ENCODE measurements at places on chromosomes 3 and 15.
A peak's percentile ranks its signal among the peaks of the same experiment; 100 is the strongest.

- DNase-seq = no peak
Measured at GRCh38 chr3:45958321-45958791, 15.1 kb downstream of the CXCR6 start.

DNA sequence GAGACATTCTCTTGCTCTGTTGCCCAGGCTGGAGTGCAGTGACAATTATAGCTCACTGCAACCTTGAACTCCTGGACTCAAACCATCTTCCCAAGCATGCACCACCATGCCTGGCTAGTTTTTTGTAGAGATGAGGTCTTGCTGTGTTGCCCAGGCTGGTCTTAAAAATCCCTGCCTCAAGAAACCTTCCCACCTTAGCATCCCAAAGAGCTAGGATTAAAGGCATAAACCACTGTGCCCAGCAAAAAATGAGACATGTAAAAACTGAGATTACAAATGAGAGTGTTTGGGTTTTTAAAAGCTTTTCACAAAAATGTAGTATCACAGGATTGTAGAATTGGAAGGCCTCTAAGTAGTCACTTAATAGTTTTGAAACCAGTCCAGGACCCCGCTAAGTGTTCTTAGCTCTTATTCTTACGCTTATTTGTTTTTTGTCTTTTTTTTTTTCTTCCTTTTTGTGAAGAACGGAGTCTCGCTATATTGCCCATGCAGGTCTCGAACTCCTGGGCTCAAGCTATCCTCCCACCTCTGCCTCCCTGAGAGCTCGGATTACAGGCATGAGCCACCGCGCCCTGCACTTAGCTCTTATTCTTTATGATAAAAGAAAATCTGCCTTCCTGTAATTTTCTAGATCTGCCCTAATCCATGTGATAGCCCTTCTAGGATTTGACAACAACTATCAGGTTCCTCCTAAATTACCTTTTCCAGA, 31.5 kb downstream of the KLHL18 start:
- DNase-seq = no peak

- DNase-seq = no peak
Measured at GRCh38 chr3:29901097-29901496, 620.2 kb downstream of the RBMS3 start.

GRCh38 chr15:92600856-92601255, 54.7 kb downstream of the FAM174B start:
- no peak for DNase-seq

GRCh38 chr15:35736150-35736549, 190.2 kb upstream of the DPH6 start:
- DNase-seq = no peak

DNA sequence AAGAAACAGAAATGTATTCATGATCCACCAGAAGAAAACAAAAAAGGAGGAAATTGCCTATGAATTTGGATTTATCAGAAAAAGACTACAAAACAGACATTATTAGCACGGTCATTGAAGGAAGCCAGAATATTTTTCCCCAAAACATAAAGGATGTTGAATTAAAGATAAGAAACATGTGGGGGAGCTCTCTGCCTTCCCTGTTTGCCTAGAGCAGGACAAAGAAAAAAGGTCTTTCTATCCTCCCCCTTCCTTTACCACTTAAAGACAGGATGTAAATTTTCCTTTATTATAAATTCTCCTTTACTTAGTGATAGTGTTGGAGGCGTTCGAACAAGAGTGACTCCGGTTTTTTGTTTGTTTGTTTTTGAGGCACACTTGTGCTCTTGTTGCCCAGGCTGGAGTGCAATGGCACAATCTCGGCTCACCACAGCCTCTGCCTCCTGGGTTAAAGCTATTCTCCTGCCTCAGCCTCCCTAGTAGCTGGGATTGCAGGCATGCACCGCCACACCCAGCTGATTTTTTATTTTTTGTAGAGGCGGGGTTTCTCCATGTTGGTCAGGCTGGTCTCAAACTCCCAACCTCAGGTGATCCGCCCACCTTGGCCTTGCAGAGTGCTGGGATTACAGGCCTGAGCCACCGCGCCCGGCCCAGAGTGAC, 14.9 kb upstream of the RPN1 start:
- no peak for DNase-seq

DNA sequence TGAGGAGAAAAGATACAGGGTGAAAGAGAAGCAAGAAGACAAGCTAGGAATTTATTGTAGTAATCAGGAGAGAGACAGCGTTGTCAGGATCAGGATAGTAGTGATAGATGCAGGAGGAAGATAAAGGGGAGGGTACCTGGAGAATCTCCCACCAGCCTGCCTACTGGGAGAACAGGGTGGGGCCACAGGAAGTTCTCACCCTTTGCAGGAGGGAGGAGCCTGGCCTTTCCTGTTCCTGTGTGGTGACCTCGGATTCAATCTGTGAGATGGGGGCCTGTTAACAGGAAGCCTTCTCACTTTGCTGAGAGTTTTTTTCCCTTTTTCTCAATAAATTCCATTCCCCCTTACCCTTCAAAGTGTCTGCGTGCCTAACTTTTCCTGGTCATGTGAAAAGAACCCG, 37.6 kb downstream of the GMPS start:
- no peak for DNase-seq

DNA sequence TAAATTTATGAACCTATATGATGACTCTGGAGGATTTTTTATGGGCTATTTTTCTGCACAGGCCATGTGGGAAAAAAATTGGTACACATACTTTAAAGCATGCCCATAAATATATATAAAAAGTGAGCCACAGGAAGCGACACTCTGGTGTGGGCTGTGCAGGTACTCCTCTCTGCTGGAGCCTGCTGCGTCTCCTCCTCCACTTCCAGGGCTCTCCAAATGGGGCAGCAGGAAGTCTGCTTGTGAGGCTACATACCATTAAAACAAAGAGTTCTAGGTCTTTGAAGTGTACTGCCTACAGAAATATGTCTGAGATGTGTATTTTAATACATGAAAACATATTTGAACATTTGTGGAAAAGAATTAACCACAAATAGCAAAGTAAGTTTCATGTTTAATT, 135.1 kb downstream of the CTNNB1 start:
- DNase-seq = no peak

DNA sequence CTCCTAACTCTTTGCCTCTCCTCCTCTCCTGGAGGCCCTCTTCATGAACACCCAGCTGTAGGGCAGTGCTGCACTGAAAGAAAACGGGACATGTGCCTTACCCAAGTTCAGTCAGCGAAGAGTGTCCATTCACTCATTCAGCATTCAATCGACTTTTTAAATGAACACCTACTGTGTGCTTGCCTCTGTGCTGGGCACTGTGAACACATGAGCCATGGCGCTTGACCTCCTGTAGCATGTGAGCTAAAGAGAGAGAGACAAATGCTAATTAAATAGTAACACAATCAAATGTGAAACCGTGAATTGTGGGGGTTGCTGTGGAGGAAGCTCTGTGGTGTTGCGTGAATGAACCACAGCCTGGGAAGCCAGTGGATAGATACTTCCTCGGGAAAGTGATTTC, 43.4 kb downstream of the ST6GAL1 start:
- no peak for DNase-seq

DNA sequence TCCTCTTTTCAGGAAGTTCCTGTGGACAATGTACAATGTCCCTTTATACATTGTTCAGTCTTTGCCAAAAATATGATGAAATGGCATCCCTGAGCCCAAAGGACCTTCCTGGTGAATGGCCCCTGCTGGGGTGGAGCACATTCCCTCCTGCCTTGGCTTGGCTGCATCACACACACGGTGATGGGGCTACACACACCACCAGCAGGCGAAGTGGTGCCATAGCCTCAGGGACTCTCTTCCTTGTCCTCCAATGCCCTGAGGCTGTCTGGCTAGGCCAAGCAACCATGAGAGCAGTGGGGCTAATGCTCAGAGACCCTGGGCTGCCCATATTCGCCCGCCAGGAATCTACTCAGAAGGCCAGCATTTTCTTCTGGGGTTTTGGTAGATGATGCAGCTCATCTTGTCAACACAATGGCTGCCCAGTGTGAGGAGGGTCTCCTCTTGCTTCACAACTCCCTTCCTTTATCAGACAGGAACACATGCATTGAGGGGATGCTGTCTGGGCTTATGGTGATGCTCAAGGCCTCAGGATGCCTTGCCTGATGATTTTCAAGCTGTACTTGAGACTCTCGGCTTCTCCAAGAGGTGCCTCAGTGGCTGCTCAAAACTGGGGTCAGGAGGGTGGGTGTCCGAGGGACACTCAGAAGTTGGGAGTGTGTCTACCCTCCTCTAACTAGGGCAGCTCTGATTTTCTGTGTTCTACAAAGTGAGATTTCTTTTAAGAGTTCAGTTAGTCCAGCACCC, 40.9 kb upstream of the EPHB1 start:
- no peak for DNase-seq

- DNase-seq = no peak
Measured at GRCh38 chr3:50123394-50124051, 31.6 kb upstream of the SEMA3F start.

DNA sequence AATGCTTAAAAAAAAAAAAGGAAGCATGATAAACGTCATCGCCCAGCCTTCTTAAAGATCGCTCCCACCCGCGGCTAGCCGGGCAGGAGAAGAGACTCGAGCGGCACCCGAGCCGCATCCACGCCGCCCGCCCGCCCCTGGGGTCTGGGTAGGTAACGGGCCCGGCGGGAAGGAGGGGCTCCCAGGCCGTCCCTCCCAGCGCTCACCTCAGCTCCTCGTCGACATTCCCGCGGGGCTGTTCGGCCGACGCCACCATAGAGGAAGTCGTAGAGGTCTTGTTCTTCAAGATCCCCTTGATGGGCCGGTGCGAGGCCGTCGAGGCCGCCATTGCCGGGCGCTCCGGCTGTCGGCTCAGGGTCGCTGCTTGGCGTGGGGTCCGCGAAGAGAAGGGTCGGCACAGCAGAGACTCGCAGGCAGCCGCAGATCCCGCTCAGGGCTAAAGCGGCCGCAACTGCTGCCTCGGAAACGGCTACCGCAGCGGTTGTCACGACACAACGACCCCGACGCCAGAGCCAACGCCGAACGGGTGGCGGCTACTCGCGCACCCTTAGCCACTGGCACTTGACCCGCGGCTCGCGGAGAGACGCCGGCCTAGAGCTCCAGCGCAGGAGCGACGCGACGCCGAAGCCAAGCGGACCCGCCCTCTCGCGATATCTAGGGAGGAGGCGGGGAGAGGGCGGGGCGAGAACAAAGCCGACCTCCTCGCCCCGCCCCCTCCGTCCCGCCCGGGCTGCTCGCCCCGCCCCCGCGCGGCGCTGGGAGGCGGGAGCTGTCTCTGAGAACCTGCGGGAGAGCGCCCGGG, at the start of gene PPP1R2:
TSS of gene PPP1R2 (minus strand) at position 628 of the 802 bp plus-strand sequence. CDS start at position 328, 300 bp downstream.
- DNase-seq = peak; percentile 94

DNA sequence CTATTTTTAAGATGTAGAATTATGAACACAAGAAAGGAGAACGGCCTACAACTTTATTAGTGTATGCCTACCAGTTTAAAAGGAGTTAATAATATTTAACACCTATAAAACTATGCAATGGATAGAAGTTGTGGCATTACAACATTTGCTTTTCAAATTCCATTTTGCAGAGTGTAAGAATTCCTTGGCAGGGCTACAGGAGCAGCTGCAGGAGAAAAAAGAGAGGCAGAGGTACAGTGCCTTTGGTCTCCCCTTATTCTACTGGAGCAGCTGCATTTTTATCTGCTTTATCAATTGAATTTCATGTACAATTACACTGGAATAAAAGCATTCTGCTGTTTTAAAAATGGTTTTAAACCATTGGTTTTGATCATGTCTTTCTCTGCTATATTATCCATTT, 145.7 kb upstream of the KCNH8 start:
- DNase-seq = no peak

DNA sequence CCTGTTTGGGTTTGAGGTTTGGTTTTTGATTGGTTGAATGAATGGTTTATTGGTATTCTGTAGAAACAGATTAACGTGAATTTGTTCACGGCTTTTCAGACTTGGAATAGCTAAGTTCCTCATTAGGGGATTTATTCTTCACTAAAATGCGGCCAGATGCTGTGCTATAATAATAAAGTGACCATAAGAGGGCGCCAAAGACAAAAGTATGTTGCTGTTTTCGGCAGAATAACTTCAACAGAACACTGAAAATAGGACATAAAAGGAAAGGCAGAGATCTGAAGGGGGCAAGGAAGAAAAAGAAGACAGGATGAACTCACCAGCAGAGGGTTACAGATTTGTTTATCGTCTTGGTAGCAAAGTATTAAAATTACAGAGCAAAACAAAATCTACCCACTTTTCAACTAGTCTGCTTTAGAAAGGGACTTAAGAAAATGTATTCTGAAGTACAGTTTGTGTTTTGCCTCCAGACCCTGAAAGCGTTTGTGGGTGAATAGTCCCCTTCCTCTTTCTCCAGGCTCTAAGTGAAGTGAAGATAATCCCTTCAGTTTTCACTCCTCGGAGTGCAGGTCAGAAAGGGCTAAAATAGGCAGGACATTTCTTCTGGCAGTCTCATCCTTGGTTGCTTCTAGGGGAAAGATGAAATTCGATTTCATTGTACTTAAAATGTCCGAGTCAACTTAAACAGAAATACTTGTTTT, 147.6 kb downstream of the IL20RB start:
- no peak for DNase-seq

DNA sequence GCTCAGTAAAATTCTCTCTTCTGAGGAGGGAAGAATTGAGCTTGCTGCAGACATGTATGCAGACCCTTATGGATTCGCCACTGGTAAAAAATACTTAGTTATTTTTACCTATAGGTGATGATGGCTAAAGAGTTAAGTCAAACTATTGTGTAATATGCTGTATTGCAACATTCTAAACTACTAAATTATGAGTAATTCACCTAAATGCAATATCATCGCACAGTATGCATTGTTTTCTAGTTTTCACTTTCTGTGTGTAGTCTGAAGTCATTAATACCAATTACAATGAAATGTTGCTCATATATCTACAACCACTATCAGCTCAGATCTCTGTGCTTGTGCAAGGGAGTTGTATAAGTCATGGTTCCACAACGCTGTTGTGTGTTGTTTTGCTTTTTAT, 48.7 kb upstream of the ROBO2 start:
- DNase-seq = no peak

DNA sequence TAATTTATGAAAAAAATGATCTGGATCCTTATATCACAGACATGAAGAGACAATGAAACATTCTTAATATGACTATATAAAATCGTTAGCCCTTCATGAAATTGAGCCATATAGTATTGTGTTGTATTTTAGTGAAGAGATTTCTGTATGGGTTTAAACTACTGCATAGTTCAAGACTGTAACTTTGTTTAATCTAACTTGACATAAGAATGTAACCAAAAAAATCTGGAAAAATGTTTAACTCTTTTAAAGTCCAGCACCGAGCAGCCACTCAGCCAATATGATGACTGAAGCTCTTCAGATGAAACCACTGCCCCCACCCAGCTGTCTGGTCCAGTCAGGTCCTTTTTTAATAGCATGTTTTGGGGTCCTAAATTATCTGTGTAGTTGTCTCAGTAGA, 4.9 kb downstream of the NANOGP8 start:
- no peak for DNase-seq

GRCh38 chr3:128984596-128984995, 9.3 kb downstream of the CFAP92 start:
- DNase-seq = no peak

DNA sequence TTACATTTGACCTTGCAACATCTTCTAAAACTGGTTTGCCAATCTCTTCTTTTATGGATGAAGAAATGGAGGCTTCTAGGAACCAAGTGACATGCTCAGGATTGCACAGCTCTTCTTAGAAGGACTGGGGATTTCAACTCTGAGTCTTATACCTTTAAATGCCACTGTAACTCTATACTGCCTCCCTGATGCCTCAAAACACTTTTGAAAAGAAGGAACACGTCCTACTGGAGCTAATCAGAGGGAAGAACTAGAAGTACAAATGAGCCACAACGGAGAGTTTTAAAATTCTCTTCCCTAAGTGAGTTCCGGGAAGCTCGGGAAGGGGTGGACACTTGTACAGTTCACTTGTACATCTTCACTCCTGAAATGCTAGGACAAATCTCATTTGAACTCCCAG, 949 bp upstream of the MITF start:
- no peak for DNase-seq

GRCh38 chr3:35617370-35617769, 22.0 kb upstream of the ARPP21 start:
- DNase-seq = no peak

All from activated T-cell treated with anti-CD3 and anti-CD28 coated beads for 1 hour (primary cell).